ENCODE measurements at places on chromosomes 6 and 20.
A peak's percentile ranks its signal among the peaks of the same experiment; 100 is the strongest.

GRCh38 chr20:47334022-47334551, 22.4 kb downstream of the ZMYND8 start:
- no peak for DNase-seq

- no peak for DNase-seq
These were observed 108.5 kb downstream of the ELOVL4 start for GRCh38 chr6:79838851-79839250.

GRCh38 chr20:46204594-46205186, 86.6 kb downstream of the CD40 start:
- DNase-seq, result no peak

- DNase-seq, result no peak
These were observed 101.8 kb downstream of the TTLL2 start for GRCh38 chr6:167426651-167427050.

GRCh38 chr6:46882645-46883044, 39.1 kb downstream of the ADGRF5 start:
- DNase-seq, result no peak

DNA sequence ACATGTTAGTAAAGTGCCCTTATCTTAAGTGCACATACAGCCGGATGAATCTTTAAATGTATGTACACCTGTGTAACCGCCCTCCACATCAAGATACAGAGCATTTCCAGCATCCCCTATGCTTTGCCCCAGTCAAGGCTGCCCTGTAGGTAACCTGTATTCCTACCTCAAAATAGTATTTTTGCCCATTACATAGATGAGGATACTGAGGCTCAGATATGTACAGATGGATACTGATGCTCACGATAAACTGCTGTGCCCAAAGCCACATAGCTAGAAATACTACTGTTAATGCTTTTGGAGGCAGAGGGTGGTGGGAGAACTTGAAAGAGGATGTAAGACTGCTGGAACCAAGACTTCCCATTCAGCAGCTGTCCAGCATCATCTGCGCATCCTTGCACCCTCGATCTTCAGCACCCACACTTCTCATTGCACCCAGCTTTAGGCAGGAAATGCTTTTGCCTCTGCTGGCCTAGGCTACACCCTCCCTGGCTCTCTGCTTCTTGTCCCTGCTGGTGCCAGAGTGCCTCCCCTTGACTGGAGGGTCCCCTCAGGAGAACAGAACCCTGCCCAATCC, 27.0 kb upstream of the ZFAND3 start:
- no peak for DNase-seq

DNA sequence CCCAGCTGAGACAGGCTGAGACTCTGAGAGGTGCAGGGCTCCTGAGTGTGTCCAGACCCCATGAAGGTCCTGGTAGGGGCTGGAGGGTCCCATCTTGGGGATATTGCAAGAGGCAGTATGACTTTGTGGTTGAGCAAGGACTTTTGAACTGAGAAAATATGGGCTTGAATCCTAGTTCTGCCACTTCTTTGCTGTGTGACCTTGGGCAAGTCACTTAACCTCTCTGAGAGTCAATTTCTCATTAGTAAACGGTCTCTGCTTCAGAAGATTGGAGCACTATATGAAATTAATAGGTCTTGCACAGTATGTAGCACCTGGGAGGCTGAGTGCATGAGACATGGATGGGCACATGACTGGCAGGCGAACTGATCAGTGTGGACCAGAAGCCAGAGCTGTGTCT, 42.7 kb downstream of the TFEB start:
- no peak for DNase-seq

DNA sequence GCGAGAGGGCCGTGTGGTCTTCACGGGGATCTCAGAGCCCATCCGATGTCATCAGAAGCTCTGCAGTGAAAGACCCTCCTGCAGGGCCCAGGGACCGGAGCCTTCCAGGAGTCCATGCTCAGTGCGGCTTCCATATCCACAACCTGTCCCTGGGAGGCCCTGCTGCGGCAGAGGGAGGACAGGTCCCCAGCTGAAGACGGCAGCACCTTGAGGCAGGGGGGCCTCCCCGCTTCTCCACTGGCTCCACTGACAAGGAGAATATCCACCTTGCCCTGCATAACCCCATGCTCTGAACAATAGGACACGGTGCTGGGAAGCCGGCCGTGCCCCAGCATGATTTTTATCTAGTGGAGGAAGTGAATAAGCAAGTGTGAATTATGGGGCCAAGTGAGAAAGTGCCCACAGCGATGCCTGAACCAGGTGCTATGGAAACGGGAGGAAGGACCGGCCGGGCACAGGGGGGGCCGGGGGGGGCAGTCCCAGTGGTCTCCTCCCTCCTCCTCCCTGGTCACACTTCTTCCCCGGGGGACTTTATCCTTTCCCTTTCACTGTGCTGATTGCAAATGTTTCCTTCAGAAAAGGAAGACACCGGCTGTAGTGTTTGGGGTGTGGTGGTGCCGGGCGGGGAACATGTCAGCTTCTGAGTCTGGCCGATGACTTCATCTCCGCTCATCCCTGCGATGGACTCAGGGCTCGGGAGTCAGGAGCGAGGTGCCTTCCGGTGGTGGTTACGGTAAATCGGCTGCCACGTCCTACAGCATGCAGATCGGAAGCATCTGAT, 225.1 kb downstream of the ERMARD start:
- no peak for DNase-seq

- DNase-seq, result no peak
These were observed 5.1 kb downstream of the GLO1 start for GRCh38 chr6:38697846-38698245.

GRCh38 chr20:11305406-11305805, 612.3 kb upstream of the BTBD3 start:
- DNase-seq, result no peak

GRCh38 chr6:35318196-35319171, 20.9 kb downstream of the DEF6 start:
- DNase-seq, result no peak

DNA sequence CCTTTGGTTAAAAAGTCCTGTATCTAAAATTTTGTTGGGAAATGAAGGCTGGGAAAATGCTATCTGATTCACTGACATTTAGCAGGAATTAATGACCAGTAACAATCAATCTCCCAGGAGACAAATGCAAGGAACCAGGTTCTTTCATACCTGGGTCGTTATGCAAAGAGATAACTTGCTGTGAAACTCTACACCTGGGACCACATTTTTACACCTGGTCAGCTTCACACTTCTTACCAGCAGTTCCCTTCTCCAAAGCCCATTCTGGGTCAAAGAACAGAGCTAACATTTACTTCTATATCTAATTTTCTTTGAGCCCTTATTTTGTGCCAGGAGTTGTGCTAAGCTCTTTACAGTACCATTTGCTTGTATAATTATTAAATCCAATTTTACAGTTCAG, 27.4 kb upstream of the STXBP5 start:
- no peak for DNase-seq

- DNase-seq, result peak; percentile 47
These were observed 268.2 kb downstream of the CDC5L start for GRCh38 chr6:44655412-44656342.

- DNase-seq, result peak; percentile 35
These were observed 30.9 kb upstream of the AVP start for GRCh38 chr20:3115190-3116107.

DNA sequence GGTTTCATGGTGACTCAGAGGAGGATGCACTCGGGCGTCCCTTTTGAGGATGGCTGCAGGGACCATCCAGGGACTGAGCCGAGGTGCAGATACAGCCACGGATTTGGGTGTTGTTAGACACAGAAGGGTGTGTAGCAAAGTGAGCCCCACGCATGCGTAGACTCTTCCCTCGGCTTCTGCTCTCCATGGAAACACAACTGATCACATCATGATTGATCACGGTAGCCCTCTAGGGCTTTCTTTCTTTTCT, 606 bp upstream of the ULBP1 start:
- DNase-seq, result peak; percentile 77

DNA sequence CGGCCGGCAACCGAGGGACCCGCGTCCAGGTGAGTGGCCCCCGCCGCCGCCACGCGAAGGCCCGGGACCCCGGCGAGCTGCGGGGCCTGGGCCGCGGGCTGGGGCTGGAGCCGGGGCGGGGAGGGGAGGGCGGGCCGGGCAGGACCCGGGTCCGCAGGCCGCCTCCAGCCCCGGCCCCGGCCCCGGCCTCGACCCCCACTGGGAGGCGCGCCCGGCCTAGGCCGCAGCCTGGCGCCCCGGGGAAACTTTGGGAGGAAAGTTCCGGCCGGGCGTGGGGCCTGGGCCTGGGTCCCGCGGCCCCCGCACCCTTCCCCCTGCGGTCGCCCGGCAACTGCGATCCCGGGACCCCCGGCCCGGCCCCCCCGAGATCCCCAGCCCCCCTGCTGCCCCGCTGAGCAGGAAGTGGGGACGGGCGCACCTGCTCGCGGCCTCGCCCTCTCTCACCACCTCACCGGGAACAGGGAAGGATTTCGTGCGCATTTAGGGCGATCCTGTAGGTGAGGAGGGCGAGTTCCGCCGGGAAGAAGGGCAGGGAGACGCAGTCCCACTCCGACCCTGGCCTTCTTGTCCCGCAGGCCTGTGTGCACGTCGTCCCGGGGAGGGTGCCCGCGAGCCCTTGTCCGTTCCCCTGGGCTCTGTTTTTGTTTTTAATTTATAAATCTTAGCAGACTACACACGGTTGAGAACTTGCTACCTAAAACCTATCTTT, 402 bp downstream of the OSBPL2 start:
- DNase-seq, result no peak

- DNase-seq, result no peak
These were observed 475.3 kb upstream of the JARID2 start for GRCh38 chr6:14770572-14770971.

GRCh38 chr20:17955302-17955701, 13.3 kb downstream of the SNX5 start:
- DNase-seq, result no peak

GRCh38 chr6:170230520-170231292, 60.2 kb downstream of the DLL1 start:
- no peak for DNase-seq

DNA sequence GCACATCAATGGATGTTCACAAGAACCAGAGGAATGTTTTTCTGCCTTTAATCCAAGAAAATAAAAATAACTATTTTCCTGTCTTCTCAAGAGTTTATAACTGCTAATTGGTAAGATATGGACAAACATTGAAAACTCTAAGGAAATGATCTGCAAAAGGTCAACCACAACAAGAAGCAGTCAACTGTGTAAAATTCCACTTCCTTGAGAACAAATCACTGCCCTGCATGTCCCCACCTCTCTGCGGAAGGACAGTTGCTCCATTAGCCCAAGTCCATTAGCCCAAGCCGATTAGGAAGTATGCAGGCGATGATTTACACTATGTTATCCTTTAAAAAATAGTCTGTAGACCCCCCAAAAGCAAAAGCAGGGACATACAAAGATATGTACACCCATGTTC, 27.6 kb downstream of the SLC22A23 start:
- DNase-seq, result no peak

GRCh38 chr6:134056046-134056445, 3.6 kb upstream of the SLC2A12 start:
- DNase-seq, result no peak

DNA sequence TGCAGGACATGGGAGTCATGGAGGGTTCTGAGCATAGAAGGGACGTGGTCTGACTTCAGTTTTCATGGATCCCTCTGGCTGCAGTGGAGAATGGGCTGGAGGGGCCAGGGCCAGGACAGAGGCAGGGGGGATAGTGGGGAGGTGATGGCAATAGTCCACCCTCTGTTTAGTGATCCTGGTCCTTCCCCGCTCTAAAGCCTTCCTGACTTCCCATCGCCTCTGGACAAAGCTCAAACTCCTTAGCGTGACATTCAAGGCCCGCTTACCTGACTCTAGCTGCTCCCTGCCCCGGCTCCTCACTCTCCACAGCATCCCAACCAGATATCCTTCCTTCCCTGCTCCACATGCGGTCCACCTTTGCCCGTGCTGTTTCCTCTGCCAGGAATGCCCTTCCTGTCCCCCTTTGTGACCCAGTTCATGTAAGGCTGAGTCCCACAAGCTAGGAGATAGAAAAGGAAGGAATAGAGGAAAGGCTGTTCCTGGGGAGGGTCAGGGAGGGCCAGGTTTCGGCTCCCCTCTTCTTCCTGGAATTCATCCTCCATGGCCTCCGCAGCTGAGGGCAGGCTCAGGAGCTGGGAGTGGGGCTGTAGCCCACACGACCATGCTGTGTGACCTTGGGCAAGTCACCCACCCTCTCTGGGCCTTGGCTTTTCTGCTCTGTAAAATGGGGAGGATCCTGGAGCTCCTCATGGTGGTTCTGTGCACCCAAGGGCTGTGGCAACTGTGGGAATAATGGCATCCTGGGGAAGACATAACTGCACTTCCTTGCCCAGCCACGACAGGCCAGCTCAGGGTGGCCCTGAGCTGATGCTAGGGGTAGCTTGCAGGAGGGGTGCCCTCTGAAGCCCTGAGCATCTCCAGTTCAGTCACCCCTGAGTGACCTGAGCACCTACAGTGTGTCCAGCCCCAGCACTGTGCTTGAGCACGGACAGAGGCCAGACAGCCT, 116.1 kb downstream of the CEBPB start:
- no peak for DNase-seq

DNA sequence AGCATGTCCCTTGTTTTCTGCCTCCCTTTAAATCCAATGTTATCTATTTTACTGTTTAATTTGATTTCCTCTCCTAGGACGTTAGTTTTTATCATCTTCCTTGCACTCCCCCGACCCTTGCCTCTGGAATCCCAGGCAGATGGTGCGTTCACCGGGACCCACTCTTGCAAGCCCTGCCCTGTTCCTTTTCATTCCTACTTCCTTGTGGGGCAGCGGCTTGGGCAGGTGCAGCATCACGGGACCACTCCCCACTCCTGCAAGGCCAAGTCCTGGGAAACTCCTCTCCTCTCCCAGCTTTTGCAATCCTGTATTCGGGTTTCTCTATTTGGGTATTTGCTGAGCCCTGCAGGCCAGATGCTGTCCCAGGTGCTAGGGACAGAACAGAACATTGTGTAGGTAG, 5.8 kb upstream of the CDH4 start:
- DNase-seq, result no peak

DNA sequence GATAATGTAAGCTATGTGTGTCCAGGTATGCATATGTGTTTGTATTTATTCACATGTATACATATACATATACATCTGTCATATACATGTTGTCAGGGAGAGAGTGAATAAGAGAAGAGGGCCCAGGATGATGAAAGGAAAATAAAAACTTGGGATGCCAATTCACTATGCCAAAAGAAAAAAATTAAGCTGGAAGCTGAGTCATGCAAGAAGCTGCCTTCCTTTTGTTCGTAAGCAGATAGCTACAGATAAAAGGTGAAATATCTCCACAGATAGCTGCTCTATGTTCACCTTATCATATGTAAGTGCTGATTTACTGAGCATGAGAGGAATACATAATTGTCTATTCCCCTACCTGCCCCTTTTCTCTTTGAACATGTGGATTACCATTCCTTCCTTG, 579.9 kb downstream of the EPM2A start:
- DNase-seq, result no peak

GRCh38 chr6:42372699-42373098, 79.0 kb downstream of the TRERF1 start:
- no peak for DNase-seq

DNA sequence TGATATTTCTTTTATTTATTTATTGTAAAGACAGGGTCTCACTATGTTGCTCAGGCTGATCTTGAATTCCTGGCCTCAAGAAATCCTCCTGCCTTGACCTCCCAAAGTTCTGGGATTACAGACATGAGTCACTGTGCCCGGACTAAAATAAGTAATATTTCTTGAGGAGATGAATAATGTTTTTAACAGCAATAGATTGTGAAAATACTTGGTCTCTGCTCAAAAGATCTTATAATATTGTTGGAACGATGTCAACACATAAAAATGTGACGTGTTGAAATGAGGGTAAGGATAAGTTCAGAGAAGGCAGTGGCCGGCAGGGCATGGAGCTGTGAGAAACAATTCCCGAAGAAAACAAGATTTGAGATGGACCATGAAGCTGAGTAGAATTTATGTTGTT, 178.7 kb downstream of the GJA1 start:
- no peak for DNase-seq

GRCh38 chr6:87736809-87737540, 34.9 kb upstream of the AKIRIN2 start:
- DNase-seq, result no peak

Measured in Jurkat, Clone E6-1 (cell line).